ENCODE measurements at places on chromosomes 16 and 17. TPM values are rescaled to one million over a fixed set of nuclear protein-coding genes. Genes with fewer than 3 reads are reported as not detected.

Gene RDM1
- total RNA-seq = not detected

- no peaks in the 10 kb centered on the region for H3K36me3 ChIP-seq
- no peaks in the 10 kb centered on the region for H3K27me3 ChIP-seq
- no peak for DNase-seq
- H3K27ac ChIP-seq = no peak overlapping the region
- H3K4me3 ChIP-seq = peak overlapping the region; percentile 25
Measured at GRCh38 chr17:46818929-46819859, 702 bp upstream of the WNT3 start.

GRCh38 chr17:1486802-1487695, 5.4 kb downstream of the MYO1C start:
- peak overlapping the region; percentile 56 for H3K4me3 ChIP-seq
- no peaks in the 10 kb centered on the region for H3K27me3 ChIP-seq
- peak; percentile 61 for DNase-seq
- H3K4me1 ChIP-seq = peaks cover 11% of the 10 kb centered on the region

DNA sequence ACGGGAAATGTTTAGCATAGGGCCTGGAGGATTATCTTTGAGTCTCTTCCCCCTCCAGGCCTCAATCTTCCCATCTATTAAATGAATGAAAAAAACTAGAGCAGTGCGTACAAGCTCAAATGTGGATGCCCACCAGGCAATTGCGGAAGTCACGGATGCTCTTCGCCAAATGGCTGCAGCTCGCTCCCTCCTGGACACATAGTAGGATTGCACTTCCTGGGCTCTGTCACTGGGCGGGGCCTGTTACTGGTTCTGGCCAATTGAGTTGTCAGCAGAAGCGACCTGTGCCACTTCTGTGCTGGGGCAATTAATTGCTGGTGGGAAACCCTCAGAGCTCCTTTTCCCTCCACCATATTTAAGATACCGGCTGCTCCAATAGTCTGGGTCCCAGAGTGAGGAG, 168.2 kb upstream of the IRX6 start:
- no peak for DNase-seq
- H3K27ac ChIP-seq = no peak overlapping the region
- H3K4me1 ChIP-seq = no peaks in the 10 kb centered on the region
- H3K36me3 ChIP-seq = no peaks in the 10 kb centered on the region

- no peak overlapping the region for H3K27ac ChIP-seq
- H3K36me3 ChIP-seq = peaks cover 4% of the 10 kb centered on the region
- no peaks in the 10 kb centered on the region for H3K4me1 ChIP-seq
- DNase-seq = no peak
- H3K27me3 ChIP-seq = no peaks in the 10 kb centered on the region
Measured at GRCh38 chr16:55526441-55526840, 17.6 kb downstream of the LPCAT2 start.

GRCh38 chr16:85245307-85246172, 133.3 kb upstream of the CIBAR2 start:
- H3K36me3 ChIP-seq = no peaks in the 10 kb centered on the region
- peak; percentile 61 for DNase-seq
- H3K4me1 ChIP-seq = no peaks in the 10 kb centered on the region
- H3K27me3 ChIP-seq = no peaks in the 10 kb centered on the region
- H3K27ac ChIP-seq = no peak overlapping the region
- H3K4me3 ChIP-seq = no peak overlapping the region
